ENCODE measurements at places on chromosomes 3 and 15.

DNA sequence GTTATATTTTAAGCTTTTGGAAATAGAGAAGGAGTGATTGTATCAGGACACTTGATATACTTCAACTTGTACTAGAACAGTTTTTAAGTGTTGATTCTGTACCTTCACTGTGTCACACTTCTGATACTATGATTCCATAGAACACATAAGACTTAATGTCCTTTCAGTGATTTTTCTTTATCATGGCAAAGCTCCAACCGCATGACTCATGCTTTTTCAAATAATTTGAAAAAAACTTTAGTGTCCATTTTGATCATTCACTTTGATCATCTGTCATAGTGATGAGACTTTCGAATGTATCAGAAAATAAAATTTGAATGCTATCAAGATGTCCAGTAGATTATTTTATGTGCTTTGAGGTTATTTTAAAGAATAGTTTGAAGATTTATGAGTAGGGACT is 32.0 kb downstream of the AP4E1 start:
- DNase-seq: no peak

GRCh38 chr3:124802061-124802698 is 71.9 kb downstream of the UMPS start:
- no peak for DNase-seq

DNA sequence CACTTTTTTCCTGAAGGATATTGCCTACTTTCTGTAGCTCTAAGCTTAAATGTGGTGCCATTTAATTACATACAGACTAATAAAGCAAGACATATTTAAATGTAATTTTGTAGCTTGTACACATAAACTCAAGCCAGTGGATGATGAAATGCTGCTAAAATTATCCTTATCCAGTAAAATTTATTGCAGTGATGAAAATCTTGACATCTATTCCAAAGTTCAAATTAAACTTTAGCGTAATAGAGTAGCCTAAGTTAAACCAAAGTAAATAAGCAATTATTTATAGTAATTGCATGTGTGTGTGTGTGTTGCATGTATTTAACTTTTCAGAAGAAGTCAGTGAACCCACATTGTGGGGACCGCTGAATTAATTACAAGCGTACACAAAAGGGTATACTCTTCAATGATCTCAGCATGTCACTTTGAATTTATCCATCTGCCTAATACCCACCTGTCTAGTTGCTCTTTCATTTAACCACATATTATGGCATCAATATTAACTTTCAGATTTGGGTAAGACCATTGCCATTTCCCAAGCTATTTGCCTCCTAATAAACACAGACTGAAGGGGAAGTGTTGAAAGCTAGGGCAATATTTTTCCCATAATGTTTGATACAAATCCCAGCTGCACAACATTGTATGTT is 85.0 kb downstream of the MECOM start:
- DNase-seq: no peak

DNA sequence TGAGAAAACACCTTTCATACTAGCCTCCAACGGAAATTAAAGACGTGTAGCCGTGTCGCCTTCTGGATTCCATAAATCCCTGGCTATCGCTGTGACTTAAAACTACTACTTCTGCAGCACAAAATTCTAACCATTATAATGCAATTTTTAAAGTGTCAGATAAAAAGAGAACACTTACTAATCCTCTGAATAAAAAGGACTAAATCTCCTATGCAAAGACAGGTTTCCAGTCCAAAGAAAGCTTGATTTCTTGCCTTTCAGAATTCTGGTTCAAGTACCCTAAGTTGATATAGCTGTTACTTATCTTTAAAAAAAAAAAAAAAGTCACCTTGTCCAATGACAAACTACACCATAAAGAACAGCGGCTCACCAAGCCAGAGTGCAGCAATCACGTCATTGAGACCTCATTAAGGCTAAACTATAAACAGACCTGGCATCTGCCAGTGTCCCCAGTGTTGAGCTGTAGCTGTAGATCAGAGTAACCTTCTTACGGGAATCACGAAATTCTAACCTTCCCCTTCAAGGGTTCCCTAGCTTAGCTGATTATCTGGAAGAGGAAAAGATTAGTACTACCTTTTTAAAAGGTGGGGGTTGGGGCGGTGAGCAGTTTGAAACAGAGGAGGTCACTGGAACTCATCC is 2.2 kb downstream of the ABCC5 start:
- no peak for DNase-seq

DNA sequence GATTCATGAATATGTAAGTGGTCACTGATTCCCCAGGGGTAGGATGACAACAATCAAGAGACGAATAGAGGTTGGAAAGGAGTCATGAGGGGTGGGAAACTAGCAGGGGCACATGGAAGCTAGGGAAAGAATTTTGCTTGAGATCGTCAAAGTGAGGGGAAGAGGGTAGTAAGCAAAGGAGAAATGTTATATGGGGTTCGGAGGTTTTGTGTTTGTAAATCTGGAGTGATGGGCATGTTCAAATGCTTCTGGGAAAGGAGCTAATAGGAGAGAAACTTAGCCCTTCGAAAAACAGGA is 7.9 kb downstream of the RPL14 start:
- DNase-seq: no peak

- no peak for DNase-seq
Measured at GRCh38 chr15:77604973-77605372, 27.7 kb downstream of the LINGO1 start.

DNA sequence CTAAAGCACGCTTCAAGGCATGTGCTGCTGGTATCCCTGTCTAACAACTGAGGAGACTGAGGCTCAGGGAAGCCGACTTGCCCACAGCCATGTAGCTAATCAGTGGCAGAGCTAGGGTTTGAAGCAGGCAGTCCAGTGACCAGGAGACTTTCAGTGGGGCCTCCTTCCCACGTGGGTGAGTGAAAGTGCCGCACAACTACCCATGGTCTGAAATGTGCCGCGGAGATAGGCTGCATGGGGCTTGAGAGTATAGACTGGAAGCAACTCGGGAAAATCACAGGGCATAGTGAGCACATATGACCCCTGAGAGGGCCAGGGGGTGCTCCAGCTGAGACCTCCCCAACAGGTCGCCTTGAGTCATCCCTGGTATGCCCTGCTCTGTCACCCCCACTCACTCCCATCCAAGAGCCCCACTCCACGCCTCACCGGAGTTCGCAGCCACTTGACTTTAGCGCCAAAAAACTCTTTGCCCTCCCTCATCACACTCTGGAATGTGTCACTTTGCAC is 19.1 kb downstream of the FAM174B start:
- DNase-seq: no peak

GRCh38 chr15:89587955-89588354 is 12.7 kb downstream of the TICRR start:
- DNase-seq: no peak

DNA sequence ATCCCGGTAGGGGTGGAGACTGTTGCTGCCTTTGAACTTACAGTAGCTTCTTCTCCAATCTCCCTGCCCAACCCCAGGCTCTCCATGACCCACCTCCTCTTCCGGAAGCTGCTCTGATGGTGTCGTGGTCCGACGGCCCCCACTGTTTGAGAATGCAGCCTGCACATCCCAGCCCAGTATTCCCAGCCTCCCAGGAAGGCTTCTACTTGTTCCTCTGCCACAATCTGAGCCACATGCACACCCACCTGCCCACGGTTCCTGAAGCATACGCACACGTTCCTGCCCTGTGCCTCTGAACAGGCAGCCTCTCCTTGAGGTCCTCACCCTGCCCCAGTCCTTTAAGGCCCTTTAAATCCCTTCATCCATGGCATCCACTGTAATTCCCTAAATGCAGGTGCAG is 57.4 kb downstream of the ABTB1 start:
- no peak for DNase-seq

DNA sequence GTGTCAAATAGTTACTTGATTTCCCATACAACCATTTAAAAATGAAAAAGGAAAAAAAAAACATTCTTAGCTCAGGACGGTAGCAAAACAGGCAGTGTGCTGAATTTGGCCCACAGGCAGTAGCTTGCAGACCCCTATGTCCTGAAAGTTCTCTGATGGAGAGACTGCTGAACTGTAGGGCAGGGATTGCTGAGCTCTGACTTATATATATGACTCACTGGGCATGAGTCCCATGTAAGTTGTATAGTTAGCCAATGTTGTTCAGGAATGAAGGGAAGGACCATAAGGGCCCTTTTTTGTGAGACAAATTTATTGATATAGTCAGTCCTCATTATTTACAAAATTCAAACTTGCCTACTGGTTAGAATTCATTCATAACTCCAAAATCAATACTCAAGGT is 36.9 kb upstream of the FRMD4B start:
- no peak for DNase-seq

DNA sequence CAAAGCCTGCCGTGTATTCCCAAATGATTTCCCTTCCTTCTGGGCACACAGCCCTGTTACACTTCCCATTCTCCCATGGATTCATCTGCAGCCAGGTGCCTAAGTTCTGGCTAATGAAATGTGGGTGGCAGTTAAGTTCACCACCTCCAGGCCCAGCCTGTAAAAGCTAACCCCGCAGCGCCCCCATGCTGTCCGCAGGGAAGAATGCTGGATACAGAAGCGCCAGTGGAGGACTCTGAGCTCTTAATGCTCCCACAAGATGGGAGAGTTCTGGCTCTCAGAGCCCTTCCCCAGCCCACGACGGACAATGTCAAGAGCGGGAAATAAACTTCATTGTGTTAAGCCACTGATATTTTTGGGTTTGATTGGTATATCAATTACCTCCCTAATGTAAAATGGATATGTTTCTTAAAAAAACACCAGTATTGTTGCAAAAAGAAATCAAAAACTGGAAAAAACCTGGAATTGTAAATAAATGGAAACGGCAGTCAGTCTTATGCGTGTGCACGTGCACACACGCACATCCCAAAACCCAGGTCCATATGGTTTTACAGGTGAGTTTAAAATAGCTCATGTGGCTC is 37.7 kb upstream of the FGD5 start:
- peak; percentile 55 for DNase-seq

DNA sequence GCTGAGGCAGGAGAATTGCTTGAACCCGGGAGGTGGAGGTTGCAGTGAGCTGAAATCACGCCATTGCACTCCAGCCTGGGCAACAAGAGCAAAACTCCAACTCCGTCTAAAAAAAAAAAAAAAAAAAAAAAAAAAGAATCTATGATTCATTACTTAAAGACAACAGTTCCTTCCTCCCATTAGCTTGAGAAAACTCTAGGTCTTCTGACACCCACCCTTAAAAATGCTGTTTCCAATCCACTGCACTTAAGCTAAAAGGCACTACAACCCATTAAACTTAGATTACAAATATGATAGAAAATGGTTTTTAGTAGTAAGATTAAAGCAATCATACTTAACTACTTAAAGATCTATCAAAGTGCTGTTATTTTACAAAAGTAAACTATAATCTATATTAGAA is 40.0 kb upstream of the BHLHE40 start:
- DNase-seq: no peak

DNA sequence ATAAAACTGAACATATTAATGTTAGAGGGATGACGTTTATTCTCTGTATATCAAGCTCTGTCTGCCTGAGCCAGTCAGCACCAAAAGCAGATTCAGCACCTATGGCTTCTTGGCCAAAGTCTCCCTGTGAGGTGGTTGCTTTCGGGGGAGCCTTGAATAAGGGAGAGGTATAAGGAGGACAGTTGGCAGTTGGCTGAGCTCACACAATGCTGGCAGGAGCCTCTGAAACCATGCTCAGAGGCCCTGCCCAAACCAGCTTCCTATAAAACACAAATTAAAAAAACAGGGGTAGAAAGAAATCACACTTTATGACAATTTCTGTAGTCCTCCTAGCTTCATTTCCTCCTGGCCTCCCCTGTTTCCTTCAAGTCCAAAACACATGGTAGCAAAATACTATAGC is 18.8 kb downstream of the ARHGEF3 start:
- no peak for DNase-seq

DNA sequence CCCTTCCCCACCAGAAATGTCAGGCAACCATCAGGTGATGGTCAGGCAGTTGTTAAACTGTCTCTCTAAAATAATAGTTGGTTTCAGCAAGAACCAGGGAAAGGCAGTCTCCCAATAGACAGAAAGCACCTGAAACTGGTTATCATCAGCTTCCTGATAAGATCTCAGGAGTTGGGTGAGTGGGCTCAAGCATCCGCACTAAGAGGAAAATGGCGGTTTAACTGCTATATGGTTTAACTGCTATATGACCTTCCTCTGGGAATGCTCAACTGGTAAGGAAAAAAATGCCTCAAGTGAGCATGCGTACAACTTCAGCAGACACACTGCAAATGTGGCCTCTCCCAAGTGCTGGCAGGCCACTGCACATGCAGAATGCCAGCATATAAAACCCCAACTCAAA is 240.8 kb upstream of the CMC1 start:
- no peak for DNase-seq

DNA sequence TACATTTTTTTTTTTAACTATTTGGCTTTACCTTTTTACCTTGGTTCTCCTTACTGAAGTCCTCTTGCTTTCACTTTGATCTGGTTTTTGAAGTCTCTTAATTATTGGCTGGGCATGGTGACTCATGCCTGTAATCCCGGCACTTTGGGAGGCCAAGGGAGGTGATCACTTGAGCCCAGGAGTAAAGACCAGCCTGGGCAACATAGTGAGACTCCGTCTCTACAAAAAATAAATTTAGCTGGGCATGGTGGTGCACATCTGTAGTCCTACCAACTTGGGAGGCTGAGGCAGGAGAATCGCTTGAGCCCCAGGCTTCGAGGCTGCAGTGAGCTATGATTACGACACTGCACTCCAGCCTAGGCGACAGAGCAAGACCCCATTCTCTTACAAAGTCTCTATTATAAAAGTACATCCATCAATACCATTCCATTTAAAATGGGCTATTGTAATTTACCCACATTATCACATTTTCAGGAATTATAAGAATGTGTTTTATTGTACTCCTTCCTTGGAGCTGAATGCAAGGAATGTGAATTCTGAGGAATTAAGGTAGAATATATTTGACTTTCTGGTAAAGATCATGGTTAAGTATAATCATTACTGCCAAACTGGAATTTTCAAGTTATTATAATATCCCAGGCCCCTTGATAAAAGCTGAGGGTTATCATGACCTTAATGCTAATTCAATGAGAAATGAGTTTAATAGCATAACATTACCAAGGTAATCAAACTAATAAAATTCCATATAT is 49.0 kb downstream of the MSL2 start:
- no peak for DNase-seq

GRCh38 chr3:79724206-79724605 is 43.6 kb downstream of the ROBO1 start:
- DNase-seq: no peak
